ENCODE measurements at places on chromosomes 7 and 10. TPM values are rescaled to one million over a fixed set of nuclear protein-coding genes. Genes with fewer than 3 reads are reported as not detected.

The PSMC2 gene
- polyA plus RNA-seq = 96.4 TPM

The TMEM229A gene
- not detected for polyA plus RNA-seq

The SVOPL gene
- not detected for polyA plus RNA-seq

The CD36 gene
- 216 TPM for polyA plus RNA-seq

The TFPI2 gene
- polyA plus RNA-seq = 2.1 TPM

The OPN1SW gene
- polyA plus RNA-seq = 1.5 TPM

The TMEM209 gene
- not detected for polyA plus RNA-seq

The CDHR1 gene
- 0.73 TPM for polyA plus RNA-seq

The HMX2 gene
- polyA plus RNA-seq = not detected

GRCh38 chr10:10223131-10223530, 794.5 kb upstream of the CELF2 start:
- DNase-seq = no peak

DNA sequence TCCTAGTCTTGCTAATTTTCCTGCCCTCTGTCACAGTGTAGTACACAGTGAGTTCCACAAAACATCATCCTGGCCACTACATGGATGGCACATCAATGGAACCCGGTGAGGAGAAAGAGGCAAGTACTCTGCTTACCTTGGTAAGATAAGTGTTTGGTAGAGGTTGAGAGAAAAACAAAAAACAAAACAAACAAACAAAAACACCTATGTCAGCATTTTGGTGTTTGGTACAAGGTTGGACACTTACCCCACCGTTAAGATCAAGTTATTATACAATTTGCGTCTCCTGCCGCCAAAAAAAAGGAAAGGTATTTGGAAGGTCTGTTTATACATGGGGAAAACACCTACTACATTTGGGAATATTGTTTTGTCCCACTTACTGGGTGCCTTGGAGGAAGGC, 72.7 kb downstream of the ZNF248 start:
- DNase-seq = no peak

- DNase-seq = no peak
Observed at GRCh38 chr7:42106562-42106961, 130.4 kb downstream of the GLI3 start.

GRCh38 chr7:1015196-1016121, 28.9 kb upstream of the GPR146 start:
- DNase-seq = no peak

DNA sequence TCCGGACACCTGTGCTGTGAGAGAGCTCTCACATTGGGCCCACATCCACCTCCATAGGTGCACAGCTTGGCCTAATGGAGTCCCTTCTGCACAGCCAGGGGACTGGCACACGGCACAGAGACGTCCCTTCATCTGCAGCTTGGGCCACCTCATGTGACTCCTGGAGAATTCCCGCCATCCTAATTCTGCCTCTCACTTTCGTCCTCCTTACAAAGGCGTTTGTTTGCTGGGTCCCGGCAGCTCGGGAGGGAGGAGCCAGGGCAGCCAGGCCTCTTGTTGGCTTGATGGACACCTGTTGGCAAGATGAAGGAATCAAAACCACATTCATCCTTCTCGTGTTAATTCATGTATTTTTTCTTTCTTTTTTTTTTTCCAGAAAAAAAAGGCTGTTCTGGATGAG, 30.7 kb upstream of the TTYH3 start:
- DNase-seq = no peak

DNA sequence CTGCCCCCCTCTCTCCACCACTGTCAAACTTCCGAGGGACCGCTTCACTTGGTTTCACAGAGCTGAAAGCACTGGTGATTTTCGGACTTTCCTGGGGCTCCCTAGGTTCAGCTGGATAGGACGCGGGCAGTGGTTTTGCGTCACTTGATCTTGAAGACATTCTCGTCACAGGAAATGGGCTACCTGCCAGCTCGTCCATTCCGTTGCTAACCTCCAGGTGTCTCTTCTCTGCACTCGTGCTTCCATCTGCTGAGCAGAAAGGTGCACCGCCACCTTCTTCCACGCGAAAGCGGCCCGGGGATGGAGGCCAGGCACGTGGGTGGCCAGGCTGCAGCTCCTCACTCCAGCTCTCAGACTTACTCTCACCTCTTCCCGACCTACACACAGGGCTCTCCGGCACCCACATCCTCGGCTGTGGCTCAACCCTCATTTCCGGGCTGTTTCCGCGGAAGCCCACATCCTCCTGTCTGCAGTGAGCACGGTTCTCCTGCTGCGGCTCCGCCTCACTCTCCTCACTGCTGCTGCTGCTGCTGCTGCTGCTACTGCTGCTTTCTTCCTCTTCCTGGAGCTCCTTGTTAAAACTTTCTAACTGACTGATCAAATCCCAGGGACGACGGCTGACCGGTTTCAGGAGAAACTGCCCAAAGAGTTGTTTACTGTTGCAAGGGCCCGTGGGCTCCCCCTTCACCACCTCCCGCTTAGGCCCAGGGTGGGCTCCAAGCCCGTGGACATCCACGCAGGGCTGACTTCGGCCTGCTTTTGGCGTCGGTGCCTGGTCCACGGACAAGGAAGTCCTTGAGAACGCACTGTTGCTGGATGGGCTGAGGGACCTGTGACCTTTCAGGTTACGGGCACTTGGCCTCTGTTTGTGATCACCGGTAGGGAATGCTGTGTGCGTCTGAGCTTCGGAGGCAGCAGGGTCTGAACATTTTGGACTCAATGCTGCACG, 32.1 kb downstream of the JCAD start:
- DNase-seq = no peak

- DNase-seq = no peak
Observed at GRCh38 chr10:50224330-50224952, 26.9 kb downstream of the ASAH2 start.

- DNase-seq = no peak
Observed at GRCh38 chr10:12081470-12081869, 12.7 kb downstream of the DHTKD1 start.

DNA sequence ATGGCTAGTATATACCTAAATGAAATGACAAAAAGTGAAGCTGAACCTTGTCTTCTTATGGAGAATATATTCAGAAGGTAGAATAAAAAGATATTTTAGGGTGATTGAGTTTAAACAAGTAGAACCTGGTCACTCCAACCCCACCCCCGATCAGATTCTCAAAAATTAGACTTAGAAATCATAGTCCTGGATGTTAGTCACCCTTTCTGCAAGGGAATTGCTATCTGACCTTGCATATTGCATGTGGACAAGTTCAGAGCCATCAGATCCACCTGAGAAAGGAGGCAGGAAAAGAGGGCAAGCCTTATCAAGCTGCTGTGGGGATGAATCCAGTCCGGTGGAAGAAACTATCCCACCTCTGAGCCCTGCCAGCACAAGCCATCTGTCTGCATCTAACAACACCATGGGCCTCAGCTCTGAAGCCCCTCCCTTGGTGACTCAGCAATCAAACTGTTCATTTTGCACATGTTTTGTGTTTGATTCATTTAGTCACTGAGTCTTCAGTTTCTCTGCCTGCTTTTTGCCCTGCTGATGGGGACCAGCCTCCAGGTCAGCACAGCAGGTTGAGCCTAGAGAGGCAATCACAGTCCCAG, 727.3 kb downstream of the AUTS2 start:
- no peak for DNase-seq
